ENCODE measurements at places on chromosomes 12 and 14.

GRCh38 chr14:55298500-55298822 is 27.2 kb downstream of the FBXO34 start:
- DNase-seq: no peak

GRCh38 chr12:108475396-108475795 is 39.7 kb upstream of the FICD start:
- DNase-seq: no peak

GRCh38 chr12:20372326-20373096 is 4.2 kb downstream of the PDE3A start:
- no peak for DNase-seq

GRCh38 chr14:61695695-61696527 is 598 bp downstream of the HIF1A start:
- peak; percentile 71 for DNase-seq

DNA sequence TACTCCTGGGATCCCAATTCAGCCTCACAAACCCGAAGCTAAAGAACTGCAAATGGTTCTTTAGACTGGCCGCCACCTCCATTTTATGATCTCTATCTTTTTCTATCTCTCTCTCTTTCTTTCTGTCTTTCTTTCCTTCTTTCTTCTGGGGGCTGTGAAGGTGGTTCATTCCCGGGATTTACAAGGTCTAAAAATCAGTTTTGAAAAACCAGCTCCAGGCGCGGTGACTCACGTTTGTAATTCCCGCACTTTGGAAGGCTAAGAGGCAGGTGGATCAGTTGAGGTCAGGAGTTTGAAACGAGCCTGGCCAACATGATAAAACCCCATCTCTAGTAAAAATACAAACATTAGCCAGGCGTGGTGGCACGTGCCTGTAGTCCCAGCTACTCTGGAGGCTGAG is 67.2 kb upstream of the VASH1 start:
- no peak for DNase-seq

GRCh38 chr14:73751157-73751691 is 37.0 kb upstream of the PNMA1 start:
- DNase-seq: no peak

DNA sequence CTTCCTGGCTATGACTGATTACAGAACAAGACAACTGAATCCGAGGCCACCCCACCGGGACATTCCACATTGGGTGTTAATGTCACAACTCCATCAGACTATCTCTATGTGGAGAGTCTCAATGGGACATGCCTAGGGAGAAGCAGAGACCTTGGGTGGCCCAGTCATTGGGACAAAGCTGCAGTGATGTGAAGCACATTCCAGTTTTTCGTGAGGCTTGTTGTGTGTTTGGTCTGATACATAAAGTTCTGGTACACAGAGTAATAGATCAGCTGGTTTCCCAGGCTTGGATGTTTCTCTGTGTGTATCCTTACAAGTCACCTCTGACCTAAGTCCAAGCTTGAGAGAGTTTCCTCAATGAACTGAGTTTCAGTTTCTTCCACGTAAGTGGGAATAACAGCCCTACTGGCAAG is 42.3 kb downstream of the CPM start:
- DNase-seq: no peak

Data from DMS53 (cell line).